ENCODE measurements at places on chromosomes 11 and 22.
A peak's percentile ranks its signal among the peaks of the same experiment; 100 is the strongest.

- DNase-seq = peak; percentile 89
Observed at GRCh38 chr22:38398609-38399461, 56.2 kb downstream of the KCNJ4 start.

DNA sequence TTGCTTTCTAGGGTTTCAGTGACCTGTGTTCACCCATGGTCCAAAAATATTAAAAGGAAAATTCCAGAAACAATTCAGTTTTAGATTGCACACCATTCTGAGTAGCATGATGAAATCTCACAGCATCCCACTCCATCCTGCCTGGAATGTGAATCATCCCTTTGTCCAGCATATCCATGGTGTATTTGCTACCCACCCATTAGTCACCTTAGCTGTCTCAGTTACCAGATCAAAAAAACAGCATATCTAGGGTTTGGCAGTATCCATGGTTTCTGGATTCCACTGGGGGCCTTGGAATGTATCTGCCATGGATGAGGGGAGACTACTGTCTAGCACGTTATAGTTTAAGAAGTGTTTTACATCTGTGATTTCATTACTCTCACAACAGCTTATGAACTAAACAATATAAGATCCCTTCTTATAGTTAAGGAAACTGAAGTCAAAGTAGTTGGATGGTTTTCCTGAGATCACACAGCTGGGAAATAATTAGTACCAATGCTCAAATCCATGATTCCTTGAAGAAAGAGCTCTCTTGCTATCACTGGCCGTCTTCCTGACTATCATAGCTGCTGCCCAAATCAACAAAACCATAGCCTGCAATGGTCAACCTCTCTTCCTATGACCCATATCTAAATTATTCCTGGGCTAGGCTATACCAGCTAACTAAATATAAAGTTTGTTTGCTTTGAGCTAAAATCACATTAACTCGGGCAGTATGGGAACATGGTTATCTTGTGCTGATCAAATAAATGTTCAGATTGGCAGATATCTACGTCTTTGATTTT lies 122.6 kb downstream of the MICAL2 start:
- DNase-seq = no peak

DNA sequence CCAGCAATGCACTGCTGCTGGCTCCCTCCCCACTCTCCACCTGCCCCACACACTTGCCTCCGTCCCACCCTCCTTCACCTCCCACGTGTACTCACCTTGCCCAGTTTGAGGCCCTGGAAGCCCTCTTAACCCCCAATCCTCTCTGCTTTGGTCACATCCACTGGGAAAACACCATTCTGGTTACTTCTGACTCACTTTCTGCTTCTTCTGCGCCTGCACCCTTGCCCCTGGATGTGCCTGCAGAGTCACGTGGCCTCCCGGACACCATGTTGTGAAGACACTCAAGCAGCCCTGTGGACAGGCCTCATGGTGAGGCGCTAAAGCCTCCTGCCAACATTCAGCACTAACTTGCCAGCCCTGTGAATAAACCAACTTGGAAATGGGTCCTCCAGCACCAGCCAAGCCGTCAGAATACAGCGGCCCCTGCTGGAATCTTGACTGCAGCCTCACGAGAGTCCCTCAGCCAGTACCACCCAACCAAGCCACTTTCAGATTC lies 2.6 kb upstream of the NAALADL1 start:
- no peak for DNase-seq

DNA sequence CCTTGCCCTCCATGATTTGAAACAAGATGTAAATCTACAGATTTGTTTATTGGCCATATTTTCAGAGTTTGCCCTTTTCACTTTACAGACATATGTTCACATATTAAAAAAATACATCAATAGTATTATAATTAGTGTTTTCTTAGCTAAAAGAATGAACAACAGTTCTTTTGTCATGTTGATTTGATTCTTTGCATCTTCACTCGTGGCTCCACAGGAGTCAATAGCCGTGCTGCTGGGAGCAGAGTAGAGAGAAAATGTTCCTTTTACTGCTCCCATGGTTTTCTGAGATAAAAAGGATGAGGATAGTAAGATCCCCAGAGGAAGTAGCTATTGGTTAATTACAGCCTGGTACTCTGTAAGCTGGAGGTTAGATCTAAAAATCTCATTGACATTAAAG lies 151.2 kb downstream of the PGR start:
- no peak for DNase-seq

- no peak for DNase-seq
Observed at GRCh38 chr11:23961503-23962338, 535.1 kb upstream of the LUZP2 start.

GRCh38 chr22:38167988-38168407 lies 13.6 kb downstream of the PLA2G6 start:
- no peak for DNase-seq

DNA sequence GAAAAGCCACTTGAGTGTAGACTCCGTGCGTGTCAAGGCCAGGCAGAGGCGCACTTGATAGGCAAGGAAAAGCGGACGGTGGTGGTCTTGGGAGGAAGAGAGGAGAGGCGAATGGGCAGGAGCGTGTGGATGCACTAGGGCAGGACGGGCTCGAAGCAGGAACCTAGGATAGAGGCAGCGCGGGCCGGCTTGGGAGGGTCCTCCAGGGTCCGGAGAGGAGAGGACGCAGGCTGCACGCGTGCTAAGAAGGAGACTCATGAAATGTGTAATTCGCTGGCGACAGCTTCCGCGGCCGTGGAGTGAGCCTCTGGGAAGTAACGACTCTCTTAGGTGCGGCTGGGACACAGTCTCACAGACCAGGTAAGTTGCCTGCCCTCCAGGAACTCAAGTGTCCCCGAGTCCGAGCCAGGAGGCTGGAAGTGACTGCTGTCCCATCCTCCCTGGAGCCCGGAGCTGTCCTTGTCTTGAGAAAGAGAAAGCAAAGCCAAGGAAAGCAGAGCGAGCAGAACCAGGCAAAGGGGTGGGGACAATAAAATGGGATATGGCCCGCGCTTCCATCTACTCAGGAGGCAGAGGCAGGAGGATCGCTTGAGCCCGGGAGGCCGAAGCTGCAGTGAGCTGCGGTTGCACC lies 874 bp upstream of the IL17RA start:
- no peak for DNase-seq

DNA sequence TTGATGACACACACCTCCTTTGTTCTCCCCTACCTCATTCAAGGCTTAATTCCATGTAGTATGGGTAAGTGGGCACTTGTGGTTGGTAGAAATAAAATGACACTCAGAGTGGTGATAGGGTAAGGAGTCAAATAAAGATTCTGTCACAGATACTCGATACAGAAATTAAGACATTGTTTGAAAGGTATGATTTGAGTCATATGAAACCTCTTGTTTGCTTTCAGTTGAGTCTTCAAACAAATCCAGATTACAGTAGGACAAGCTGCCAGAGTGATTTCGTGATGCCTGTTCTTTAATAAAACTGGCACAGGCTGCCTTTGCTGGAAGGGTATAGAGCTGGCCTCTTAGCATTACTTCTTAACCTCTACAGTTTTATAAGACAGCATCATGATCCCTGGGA lies 182.4 kb downstream of the SPON1 start:
- DNase-seq = no peak

GRCh38 chr22:20494978-20495860 lies at the start of gene KLHL22:
TSS of gene KLHL22 (minus strand) at chr22:20495795. CDS start at chr22:20489211, 6,584 bp downstream.
- no peak for DNase-seq

DNA sequence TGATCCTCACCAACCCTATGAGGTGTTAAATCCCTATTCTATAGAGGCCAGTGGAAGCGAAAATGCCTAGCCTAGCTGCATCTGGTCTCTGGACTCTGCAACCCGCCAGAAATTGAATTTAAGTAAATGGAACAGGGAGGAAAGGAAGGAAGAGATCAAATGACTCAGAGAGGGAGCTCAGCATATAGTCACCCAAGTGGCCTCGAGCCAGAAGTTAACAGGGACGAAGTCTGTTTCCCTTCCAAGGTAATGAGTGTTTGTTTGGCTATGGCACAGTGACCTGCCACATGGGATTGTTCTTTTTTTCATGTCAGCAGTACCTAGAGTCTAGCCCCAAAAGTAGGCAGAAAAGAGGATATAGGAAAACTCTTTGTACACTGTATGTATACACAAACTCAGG lies 66.3 kb downstream of the PAK1 start:
- no peak for DNase-seq

DNA sequence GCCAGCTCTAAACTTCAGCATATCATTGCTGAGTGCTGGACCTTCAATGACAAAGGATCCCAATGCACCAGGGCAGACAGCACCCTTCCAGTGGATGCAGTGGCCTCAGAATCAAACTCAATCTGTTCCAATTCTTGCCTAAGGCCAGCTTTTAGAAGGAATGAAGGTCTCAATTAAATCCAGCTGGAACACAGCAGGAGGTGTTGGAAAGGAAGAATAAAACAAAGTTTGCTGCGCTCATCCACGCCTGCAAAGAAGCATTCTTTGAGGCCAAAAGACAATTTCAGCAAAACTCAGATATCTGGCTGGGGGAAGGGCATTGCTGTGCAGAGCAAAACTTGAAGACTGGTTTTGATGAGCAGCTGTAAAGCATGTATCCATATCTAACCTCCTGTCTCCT lies 120.7 kb downstream of the CCDC81 start:
- DNase-seq = no peak

GRCh38 chr11:12721816-12722604 lies 47.8 kb downstream of the TEAD1 start:
- no peak for DNase-seq

- DNase-seq = no peak
Observed at GRCh38 chr22:38941488-38941987, 15.9 kb upstream of the APOBEC3A start.

- DNase-seq = no peak
Observed at GRCh38 chr22:50625131-50625567, 2.8 kb downstream of the ARSA start.

- peak; percentile 69 for DNase-seq
Observed at GRCh38 chr11:46238967-46239800, 38.3 kb upstream of the CREB3L1 start.

DNA sequence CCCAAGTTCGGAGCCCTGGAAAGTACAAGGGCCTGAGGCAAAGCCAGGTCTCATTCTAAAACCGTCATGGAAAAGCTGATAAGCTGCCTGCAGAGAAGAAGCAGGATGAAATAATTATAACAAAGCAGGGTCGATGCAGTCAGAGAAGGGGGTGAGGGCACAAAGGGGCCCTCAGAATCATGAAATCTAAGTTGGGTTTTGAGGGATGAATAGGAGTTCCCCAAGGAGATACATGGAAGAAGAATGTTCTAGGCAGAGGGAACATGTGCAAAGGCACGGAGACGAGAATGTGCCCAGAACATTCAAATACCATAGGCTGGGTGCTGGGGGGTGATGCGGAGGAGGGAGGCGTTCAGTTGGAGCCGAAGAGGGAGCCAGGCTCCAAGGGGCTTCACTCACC lies 25.0 kb downstream of the IGLL1 start:
- no peak for DNase-seq

DNA sequence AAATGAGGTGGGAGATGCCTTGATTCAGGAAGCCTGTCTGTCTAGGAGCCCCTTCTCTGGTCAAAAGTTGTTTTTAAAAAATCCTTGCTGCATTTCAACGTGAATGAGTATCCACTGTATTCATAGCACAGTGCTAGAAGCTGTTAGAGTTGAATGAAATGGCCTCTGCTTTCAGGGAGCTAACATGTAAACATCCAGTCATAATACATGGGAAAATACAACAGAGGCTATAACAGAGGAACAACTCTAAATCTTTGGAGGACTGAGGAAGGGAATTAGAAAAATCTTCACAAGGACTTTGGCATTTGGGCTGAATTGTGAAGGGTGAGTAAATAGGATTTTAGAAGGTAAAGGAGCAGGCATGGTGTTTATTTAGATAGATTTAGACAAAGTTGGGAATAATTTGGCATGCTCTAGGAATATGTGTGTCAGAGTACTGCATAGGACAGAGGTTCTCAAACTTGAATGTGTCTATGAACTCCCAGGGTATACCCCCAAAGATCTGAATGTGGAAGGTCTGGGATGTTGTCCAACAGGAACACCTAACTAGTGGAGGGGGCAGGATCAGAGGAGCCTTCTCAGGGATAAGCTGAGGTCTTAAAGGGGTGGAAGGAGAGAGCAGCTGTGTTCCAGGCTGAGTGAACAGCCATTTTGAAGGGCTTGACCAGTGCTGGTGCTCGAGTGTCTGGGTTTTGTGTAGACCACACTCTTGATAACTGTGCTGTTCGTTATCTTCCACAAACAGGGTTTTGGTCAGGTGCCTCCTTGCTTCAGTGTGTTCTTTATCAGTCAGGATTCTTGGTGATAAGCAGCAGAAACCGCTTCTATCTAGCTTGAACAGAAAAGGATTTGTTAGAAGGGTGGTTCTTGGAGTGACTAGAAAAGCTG lies 12.7 kb downstream of the SREBF2 start:
- DNase-seq = no peak

- DNase-seq = no peak
Observed at GRCh38 chr11:61092280-61092766, 10.0 kb upstream of the CD5 start.

DNA sequence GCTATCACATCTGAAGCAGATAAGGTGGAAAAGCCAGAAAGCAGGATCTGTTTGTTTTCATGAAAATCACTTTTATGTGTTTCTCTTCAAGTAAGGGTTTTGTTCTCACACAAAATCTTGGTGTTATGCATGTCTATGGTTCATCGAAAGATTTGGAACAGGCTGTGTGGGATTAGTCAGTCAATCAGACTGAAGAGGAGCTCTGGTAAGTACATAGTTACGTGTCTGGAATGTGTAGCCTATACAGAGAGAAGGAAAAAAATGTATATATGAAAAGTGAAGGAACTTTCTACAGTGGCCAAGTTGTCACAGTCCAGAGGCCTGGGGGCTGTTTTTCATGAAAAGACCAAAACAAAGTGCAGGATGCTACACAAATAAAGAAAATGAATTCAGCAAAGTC lies 156.7 kb downstream of the CNTN5 start:
- DNase-seq = no peak

DNA sequence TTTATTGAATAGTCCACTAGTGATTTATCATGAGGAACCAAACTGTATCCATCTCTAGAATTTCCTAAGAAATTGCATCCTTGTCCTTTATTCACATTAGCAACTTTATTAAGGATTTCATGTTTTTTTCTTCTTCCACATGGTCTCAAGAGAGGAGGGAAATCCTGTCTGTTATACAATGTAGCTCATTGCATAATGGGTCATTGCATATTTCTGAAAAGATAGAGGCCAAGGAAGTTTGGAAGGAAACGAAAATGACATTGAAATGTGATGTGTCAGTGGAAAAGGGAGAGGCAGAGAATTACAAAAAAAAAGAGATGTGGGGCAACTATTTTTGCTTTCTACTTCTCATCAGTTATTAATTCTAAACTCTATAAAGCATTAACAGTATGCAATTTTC lies 353.1 kb downstream of the METTL15 start:
- DNase-seq = no peak

DNA sequence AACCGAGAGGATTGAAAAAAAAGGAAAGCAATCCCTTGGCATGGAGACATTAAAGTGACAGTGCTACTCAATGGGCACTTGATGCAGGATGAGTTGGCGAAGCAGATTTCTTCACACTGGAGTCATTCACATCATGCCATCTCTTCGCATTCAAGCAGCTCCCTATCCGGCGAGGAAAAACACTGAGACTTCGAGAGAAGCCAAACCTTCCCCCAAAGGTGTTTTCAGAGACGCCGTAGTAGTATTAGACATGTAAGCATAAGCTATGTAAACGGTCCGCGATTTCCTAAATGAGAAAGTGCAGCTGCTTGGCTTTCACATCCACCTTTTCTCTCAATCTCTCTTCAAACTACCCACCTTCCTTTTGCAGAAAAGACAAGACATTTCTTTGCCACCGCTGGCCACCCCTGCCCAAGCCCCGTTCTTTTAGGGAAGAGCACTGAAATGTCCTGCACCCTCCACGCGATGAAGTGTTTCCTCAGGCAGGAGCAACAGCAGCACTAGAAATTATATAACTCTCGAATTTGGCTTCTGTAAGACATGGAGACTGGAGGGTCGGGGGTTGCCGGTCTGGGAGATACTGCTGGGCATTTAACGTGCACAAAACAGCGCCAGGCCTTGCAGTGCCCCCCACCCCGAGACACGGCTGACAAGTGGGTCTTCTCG lies at the start of gene DLG2:
TSS of gene DLG2 (minus strand) at position 13 of the 666 bp plus-strand sequence.
- peak; percentile 64 for DNase-seq

Measured in NCI-H526 (cell line).